Fibroblast of gingiva (primary cell): ENCODE measurements at places on chromosomes 7 and 10.

GRCh38 chr7:33040803-33041516, 21.6 kb downstream of the NT5C3A start:
- peak; percentile 38 for DNase-seq

GRCh38 chr7:12570168-12570533, 369 bp upstream of the SCIN start:
- DNase-seq = no peak

- DNase-seq = peak; percentile 25
Measured at GRCh38 chr7:27134392-27134791, 3.8 kb upstream of the HOXA4 start.

- DNase-seq = no peak
Measured at GRCh38 chr10:99329554-99330346, 594 bp downstream of the CNNM1 start.
